ENCODE measurements at places on chromosomes 2 and 18.
A peak's percentile ranks its signal among the peaks of the same experiment; 100 is the strongest.

- DNase-seq: no peak
Observed at GRCh38 chr2:216259081-216259480, 113.2 kb downstream of the MARCHF4 start.

- no peak for DNase-seq
Observed at GRCh38 chr18:33717339-33717738, 139.3 kb downstream of the ASXL3 start.

- DNase-seq: no peak
Observed at GRCh38 chr2:237742614-237743013, 56.0 kb upstream of the RBM44 start.

DNA sequence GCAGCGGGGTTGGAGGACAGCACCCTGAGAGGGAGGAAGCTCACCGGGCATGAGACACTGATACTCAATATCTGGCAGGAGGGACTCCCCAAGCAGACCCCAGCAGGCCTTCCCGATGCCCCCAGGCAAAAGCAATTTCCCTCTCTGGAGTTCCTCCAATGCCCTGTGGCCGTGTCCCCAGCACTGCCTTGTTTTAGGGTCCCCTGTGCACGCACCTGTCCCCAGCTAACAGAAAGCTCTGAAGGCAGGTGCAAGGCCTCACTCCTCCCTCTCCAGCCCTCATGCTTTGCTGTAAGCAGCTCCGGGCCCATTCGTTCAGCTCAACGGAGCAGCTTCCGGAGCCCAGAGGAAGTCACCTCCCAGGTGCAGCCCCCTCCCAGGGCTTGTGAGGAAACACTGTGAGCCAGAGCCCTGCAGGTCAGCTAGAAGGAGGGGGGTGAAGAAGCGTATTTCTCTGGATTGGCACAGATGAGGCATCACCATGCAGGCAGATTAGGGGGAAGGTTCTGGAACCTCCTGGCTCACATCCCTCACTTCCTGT lies 50.3 kb upstream of the ID2 start:
- no peak for DNase-seq

DNA sequence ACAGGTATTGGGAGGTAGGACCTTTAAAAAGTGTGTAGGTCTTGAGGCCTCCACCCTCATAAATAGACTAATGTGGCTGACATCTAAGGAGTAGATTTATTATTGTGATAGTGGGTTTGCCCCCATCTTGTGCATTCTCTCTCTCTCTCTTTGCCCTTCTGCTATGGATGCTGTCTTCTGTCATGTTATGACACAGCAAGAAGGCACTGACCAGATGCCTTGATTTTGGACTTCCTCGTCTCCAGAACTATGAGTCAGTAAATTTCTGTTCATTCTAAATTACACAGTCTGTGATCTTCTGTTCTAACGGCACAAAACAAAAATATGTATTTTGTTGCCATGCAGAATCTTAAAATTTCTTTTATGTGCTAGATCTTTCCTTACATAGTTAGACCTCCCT lies 66.9 kb downstream of the ATAD2B start:
- DNase-seq: no peak

DNA sequence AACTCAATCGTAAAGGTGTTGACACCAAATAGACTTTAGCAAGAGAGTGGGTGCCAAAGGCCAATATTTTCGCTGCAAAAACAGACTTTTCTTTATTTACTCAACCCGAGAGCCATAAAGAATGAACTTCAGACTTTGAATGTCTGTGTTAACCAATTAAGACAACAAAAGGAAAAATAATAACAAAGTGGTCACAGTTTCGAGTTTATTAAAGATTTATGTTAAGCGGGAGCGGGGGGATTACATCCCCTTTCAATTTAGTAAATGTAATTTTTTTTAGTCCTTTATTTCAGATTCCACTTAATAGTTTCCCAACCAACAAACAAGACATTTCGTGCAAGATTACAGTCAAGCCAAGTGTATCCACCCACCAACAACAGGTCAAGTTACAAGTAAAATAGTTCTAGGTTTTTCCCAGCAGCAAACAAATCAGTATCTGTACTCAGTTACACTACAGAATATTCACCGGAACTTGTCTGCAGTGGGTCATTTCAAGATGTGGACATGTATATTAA lies 9.0 kb downstream of the CDH2 start:
- no peak for DNase-seq

- peak; percentile 17 for DNase-seq
Observed at GRCh38 chr2:20415511-20415918, 31.4 kb upstream of the RHOB start.

- no peak for DNase-seq
Observed at GRCh38 chr2:150783015-150783414, 295.5 kb upstream of the RND3 start.

DNA sequence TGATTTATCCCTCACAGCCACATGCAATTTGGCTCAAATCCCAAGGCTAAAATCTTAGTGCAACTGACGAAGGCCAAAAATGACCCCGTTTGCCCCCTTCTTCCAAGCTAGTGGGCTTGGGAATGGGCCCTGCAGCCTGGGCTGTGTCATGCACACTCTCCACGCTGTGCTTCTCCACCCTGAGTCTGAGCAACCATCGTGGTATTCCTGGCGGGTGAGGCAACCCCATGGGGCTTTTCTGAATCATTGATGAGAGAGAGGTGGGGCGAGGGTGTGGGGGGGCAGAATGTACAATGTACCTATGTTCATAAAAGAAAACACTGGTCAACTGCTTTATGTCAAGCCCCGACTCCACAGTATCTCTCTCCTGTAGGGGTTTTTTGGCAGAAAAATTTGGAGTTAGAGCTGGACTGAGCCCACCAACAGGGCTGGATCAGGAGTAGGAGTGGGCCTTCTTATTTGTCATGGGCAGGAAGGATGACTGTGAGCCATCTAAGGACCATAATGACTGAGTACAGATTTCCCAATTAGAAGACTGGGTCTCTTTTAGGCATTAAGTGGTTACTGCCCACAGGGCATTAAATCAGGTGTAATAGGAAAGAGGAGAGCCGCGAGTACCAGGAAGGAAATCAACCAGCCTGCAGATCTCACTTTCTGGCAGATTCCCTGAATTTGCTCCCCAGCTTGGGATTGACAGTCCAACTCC lies 8.9 kb downstream of the SULT1C2 start:
- DNase-seq: no peak

GRCh38 chr2:10035633-10036032 lies 7.7 kb upstream of the KLF11 start:
- DNase-seq: no peak

GRCh38 chr2:39623917-39624316 lies 41.8 kb upstream of the TMEM178A start:
- no peak for DNase-seq

DNA sequence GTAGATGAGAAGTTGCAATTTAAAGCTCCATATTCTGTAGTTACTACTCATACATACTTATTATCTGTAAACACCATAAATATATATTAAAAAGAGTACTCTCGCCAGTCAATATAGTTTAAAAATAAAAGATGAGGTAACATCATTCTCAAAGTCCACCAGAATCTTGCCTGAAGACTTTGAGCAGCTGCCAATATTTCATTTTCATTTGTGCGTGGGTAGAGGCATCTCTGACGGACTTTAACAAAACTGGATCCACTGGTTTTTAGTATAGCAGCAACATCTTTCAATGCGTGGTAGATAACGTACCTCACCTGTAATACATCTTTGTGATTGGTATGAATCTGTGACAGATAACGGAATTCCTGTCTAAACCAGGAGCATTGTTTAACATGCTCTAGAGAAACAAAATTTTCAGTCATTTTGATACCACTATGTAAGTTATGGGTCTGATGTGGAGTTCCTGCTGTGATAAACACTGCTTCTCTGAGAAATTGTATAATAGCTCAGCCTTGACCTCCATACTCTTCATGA lies 45.0 kb downstream of the WDR75 start:
- DNase-seq: no peak

DNA sequence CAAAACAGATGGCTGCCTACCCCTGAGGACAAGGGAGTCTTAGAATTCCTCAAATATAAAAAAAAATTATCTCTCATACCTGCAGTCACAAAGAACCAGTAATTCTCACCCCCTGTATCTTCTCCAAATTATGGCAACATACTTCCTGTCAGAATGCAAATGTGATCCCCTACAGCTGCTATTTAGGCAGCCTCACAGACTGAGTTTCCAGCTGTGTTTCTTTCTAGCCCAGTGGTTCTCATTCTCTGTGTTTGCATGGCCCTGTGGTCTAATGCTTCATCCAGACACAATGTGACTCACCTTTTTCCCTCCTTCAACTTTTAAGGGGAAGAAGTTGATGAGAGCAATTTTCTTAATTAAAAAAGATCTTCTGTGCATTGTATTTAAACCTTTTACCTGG lies 726.3 kb downstream of the TSN start:
- DNase-seq: peak; percentile 90

DNA sequence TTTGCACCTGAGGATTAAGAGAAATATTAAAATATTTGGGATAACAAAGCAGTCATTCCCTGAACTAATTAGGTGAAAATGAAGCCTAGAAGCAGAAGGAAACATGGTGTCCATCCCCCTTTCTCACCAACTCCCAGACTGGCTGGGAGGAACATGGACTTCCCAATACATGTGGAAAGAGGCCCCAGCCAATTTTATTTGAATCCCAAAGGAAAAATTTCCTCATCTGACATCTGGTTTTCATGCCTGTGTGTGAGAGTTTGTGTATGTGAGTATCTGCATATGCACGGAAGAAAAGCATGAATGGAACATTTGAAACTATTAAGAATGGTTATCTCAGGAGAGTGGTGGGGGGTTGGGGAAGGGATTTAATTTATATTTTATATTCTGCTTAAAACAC lies 84.3 kb downstream of the COPS8 start:
- no peak for DNase-seq

DNA sequence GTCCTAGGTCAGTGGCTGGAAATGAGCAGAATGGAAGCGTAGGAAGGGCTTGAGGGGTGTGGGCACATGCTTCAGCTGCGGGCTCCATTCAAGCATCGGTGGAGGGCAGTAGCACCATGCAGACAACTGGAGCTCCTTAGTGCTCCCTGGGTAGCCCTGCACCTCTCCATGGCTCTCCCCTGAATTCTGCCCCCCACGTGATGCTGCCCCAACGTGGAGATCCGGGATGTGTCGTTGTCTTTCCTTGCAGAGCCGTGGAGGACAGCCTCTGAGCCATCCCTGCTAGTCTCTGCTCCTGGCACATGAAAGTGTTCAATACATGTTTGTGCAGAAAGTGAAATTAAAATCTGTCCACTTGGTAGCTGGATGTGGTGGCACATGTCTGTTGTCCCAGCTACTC lies 94.5 kb downstream of the SH3RF3 start:
- no peak for DNase-seq

GRCh38 chr2:126911111-126911796 lies 12.6 kb downstream of the TEX51 start:
- DNase-seq: no peak

- no peak for DNase-seq
Observed at GRCh38 chr18:7633171-7633570, 66.1 kb downstream of the PTPRM start.

GRCh38 chr2:188978291-188979081 lies 4.3 kb downstream of the COL3A1 start:
- DNase-seq: peak; percentile 82

DNA sequence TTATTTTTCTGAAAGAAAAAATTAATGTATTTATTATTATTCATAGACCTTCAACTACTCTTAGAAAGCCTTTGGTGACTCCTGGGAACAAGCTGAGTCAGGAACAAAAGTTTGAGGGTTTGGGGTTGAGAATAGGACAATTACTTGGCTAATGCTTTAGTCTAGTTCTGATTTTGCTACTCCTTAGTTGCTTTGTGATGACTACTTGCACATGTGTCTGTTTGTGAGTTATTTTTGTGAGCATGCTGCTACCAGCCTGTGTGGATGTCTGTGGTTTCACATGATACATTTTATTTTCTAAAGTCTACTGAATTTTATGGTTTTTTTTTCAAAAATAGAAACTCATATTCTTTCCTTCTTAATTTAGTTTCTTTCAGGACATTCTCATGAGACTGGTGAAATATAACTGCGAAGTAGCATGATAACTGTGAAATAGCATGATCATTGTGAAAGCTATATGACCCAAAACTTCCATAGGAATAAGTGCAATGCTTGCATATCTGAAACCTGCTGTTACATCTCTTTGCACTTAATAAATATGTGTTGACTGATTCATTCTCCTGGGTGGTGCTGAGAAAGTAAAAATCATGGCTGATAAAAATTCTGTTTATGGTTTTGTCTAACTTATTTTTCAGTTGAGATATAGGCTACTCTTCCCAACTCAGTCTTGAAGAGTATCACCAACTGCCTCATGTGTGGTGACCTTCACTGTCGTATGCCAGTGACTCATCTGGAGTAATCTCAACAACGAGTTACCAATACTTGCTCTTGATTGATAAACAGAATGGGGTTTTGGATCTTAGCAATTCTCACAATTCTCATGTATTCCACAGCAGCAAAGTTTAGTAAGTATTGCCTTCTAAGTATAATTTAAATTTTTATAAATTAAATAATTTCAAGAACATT lies 17.9 kb upstream of the IL18R1 start:
- no peak for DNase-seq

DNA sequence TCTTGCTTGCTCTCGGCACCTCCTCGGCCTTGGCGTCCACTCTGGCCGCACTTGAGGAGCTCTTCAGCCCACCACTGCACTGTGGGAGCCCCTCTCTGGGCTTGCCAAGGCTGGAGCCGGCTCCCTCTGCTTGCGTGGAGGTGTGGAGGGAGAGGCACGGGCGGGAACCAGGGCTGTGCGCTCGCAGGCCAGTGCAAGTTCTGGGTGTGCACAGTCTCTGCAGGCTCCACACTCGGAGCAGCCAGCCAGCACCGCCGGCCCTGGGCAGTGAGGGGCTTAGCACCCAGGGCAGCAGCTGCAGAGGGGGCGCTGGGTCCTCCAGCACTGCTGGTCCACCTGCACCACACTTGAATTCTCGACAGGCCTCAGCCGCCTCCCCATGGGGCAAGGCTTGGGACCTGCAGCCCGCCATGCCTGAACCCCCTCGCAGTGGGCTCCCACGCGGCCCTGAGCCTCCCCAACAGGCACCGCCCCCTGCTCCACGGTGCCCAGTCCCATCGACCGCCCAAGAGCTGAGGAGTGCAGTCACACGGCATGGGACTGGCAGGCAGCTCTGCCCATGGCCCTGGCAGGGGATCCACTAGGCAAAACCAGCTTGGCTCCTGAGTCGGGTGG lies 411.2 kb upstream of the CHAC2 start:
- no peak for DNase-seq

- DNase-seq: no peak
Observed at GRCh38 chr2:240466579-240467148, 31.2 kb downstream of the GPC1 start.

- no peak for DNase-seq
Observed at GRCh38 chr2:15980605-15981098, 40.3 kb downstream of the MYCN start.

DNA sequence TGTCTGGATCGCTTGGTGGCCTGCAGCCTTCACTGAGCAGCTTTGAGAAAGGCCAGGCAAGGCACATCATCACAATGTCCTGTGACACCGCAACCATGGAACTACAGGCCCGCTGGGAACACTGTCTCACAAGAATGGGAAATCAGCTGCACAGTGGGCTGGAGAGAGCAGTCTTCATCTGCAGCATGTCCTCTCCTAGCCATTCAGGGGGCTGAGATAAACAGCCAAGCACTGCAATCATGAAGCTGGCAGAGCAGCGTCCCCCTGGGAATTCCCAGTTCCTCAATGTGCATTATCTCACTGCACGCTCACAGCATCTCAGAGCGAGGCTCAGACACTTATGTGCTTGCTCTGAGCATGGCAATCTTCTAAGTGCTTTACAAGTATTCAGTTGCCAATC lies 1.9 kb downstream of the CMPK2 start:
- DNase-seq: peak; percentile 81
